ENCODE measurements at places on chromosomes 12 and 14.
A peak's percentile ranks its signal among the peaks of the same experiment; 100 is the strongest.

- no peak for DNase-seq
Measured at GRCh38 chr14:70118064-70118463, 70.7 kb downstream of the SLC8A3 start.

- no peak for DNase-seq
Measured at GRCh38 chr12:13437541-13437940, 241.0 kb downstream of the EMP1 start.

DNA sequence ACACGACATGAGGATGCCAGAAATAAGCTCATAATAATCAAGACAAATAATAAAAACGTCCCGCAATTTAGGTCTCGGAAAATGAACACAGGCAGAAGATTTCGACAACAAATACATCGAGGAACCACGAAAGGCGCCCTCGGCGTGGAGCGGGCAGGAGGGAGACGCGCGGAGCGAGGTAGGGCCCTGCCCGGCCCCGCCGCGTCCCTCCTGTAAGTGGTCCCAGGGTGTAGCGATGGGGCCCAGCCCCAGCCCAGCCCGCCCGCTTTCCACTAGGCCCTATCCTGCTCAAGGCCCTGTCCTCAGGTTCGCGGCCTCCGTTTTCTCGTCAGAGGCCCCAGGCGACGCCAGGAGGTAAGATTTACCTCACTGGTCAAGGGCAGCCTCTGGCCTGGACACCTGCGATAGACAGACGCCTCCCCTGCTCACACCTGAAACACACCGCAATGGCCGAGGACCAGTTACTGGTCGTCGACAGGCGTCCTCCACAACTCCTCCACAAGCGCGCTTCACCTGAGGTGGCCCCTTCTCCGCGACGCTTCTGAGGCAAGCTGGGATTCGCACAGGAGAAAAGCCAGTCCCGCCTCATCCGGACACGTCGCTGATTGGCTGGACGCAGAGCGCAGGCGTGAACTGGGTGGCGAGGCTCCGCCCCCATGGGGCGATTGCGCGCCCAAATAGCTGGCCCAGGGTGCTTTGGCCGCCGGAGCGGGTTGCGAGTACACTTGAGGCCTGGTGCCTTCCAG, at the start of gene SYCP3:
TSS of gene SYCP3 (minus strand) at position 543 of the 746 bp plus-strand sequence. CDS start 1,527 bp downstream, outside the sequence.
- DNase-seq = no peak

DNA sequence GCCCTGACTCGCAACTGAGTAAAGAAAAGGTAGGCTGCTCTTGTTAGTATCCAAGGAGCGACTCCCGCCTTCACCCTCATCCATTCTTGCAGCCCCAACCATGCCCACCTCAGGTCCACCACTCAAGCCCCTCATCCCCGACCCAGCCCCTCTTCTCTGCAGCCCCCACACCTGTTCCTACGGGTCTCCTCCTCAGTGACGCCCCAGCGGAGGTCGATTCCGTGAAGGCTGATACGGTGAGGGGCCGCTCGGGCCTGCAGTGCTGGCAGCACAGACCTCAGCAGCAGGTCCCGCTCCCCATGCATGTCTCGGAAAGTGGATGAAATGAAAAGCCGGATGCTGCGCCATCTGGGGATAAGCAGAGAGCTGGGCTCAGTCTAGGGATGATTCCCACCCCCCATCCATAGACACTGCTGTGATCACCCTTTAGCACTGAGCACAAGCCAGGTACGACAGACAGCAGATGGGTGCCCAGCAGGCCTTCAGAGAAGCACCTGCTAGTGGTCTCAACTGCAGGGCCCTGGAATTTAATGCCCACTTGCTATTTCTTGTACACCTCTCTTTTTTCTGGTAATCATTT, 26.9 kb downstream of the TEP1 start:
- DNase-seq = no peak

- no peak for DNase-seq
Measured at GRCh38 chr12:51056242-51056641, 8.1 kb downstream of the LETMD1 start.

- DNase-seq = no peak
Measured at GRCh38 chr12:19620222-19620621, 180.9 kb downstream of the AEBP2 start.

DNA sequence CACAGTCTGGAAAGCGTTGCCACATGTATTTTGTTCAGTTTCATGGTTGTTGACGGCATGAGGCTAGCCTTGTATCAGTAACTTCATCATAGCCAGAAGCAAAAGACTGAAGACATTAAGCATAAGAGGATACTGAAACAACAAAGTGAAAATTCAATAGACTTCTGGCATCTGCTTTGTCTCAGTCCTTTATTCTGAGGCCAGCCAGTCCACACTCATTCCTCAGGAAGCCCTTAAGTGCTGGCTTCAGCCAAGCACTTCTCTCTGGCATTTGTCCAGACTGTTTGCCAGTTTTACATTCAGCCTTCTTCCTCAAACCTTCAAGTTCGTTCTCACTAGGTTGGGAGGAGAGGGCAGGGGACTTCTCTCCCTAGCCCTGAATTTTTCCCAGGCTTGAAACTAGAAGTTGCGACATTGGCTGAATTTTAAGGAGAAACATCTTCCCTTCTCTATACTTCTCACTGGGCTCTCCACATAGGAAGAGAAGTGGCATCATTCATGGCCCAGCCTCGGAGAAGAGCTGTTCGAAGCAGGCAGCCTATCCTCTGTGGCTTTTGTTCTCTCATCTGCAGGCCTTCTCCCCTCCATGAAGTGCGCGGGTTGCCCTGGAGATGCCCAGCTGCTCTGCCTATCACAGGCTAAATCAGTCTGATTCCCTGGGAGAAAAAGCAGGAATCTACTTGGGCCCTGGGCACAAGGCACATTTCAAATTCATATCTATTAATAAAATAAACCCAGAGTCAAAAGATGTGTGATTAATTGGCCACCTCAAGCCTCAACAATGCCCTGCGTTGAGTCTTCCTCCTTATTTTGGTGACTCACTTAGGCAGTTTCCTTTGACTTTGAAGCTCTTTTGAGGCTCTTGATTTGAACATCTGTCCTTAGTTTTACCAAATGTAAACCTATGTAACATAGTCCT, 130.9 kb upstream of the PLEKHA5 start:
- no peak for DNase-seq

DNA sequence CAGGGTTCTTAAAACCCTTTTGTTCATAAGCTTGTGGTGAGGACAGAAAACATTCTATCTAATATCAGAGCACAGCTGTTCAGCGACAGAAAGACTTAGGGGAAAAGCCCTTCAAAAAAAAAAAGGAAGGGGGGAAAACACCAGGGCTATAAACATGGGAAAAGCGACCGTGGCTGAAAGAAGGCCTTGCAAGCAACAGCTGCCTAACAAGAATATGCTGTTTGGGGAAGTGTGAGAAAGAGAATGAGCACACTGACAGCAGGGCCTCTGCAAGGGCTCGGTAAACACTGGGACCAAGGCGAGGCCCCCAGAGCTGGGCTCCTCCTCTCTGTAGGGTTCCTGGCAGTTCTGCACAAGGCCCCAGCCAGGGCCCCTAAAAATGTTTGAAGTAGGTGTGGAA, 27.4 kb upstream of the CCND2 start:
- no peak for DNase-seq

DNA sequence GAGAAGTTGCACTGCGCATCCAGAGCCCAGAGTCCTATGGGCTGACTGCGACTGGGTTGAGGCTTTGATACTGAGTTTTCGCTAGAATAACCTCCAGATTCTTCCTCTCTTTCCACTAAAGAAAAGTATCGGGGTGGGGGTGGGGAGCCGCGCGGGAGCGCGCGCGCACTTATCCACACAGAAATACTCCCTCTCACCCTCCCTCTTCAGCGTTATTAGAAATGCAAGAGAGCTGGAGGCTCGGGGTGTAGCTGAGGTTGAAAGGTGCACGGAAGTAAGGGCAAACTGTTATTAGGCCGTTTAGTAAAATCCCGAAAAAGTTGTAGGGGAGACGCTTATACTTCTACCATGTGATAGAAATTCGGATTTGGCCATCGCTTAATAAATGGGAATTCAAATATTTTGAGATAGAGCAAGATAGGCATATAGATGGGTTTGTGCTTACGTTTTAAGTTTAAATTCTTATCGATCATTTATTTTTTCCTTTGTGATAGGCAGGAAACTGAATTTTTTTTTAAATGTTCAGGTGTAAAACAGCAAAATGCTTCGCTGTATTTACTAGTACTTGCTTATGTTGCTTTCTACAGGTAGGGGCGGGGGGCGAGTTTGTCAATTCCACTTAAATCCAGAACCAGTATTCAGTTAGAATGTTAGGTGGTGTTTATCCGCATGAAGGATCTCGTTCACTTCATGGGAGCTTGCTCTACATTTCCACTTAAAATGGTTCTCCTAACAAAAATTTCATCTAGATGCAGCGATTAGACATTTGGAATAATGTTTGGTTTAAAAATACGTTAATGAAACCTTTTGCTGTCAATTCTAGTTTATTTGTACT, 1.1 kb downstream of the ARHGAP5 start:
- DNase-seq = peak; percentile 39

DNA sequence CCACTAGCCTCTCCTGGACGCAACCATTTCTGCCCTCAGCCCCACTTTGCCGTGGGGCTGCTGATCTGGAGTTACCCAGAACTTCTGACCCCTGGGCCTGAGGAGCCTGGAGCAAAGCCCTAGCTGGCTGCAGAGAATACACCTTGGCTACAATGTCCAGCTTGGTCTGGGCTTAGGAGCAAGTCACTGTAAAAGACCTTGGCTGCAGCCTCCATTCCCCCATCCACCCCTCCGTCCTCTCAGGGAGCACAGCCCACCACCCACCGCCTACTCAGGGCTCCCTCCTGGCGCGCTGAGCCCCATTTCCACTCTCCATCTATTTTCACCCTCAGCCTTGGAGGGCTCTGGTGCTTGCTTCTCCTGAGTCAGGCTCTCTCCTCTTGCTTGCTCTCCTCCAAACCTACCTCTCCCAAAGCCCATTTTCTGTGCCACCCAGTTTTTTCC, 42.9 kb downstream of the ERH start:
- no peak for DNase-seq

DNA sequence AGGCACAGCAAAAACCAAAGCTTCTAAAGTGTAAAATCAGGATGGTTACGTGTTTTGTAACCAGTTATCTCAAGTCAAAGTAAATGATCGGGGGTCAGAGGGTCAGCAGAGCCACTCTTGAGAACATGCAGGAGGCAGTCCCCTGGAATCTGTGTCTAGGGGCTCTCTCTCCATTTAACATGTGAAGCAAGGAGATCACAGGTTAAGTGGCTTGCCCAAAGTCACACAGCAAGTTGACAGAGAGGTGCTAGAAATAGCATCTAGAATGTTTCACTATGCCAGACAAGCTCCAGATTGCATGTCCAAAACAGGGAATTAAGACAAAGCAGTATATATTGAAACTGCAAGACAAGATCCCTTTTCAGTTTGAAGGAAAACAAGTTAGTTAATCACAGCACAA, 33.4 kb downstream of the PPTC7 start:
- DNase-seq = no peak

GRCh38 chr12:3342051-3342450, 149.0 kb upstream of the PRMT8 start:
- no peak for DNase-seq

DNA sequence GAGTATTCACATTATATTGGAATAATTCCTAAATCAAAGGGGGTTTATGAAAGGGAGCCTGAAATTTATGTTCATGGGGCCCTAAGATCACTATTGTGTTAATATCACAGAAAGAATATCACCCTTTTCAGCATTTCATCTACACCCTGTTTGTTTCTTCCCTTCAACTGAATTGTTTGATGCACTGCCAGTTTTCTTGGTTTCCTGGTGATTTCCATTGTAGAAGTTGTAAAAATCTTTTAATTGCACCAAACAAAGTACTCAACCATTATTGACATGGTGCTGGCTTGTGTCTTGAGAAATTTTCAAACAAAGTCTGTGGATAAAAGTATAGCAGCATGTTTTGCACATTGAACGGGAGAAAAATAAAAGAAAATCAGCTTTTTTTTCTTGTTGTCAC, 154.8 kb upstream of the PRKD1 start:
- DNase-seq = no peak

DNA sequence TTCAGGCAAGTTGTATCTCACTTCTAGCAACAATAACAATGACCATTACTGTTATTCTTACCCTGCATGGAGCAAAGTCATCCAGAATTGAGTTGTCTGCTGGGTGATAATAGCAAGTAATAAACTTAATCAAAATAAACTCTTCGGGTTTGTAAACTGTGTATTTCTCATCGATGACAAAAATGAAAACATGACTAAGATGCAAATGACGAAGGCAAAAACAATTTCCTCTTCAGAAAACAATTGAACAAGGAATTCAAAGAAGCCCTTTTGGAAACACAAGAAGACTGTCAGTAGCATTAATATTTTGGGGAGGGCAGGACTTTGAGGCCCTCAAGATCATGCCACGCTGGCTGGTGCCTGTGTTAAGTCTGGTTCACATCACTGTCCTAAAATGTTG, 232.0 kb downstream of the BTG1 start:
- no peak for DNase-seq

DNA sequence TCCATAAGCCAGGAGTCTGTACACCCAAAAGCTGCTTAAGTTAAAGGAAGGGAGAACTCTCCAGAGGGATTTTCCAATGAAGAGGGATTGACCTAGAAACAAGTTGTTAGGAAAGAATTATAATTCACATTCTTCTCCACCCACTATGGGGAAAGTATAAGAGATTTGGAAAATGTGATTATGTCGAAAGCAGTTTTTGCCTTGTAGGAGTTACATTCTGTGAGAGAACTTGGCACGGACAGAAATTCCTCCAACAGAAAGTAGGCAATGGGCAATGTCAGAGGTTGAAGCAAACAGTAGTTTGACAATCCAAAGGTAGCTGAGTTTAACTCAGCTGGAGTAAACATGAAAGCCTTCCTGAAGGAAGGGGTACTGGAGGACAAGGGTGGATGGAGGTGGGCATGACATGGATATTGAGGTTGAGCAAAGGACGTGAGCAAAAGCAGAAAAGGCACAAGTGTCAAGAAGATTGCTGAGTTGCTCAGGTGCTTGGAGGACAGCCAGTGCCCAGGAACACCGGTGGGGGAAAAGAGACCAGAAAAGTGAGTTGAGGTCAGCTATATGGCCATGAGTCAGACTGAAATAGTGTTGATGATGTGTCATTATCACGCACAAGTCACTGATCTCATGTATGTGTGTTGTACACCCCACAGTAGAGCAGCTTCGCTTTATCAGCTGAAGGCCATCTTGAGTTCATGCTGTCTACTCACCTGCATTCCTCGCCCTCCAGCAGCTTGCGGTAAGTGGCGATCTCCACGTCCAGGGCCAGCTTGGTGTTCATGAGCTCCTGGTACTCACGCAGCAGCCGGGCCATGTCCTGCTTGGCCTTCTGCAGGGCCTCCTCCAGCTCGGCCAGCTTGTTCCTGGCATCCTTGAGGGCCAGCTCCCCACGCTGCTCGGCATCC, 4.0 kb downstream of the KRT5 start:
- no peak for DNase-seq

All from CD4-positive, alpha-beta T cell treated with Interleukin-1 beta for 1 hour (primary cell).